ENCODE measurements at places on chromosomes 16 and 17.
A peak's percentile ranks its signal among the peaks of the same experiment; 100 is the strongest.

DNA sequence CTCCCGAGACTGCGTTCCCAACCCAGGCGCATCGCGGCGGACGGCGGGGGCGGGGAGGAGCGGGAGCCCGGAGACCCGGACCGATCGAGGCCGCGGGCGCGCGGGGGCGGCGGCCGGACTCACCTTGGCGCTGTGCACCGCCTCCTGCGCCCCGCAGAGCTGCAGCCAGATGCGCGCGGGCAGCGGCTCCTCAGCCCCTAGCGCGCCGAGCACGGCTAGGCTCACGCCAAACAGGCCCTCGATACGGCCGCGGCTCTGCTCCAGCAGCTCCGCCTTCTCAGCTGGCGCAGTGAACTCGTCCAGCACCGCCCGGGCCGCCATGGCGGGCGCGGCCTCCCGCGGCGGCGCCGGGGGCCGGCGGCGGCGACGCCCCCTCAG lies 339 bp downstream of the N4BP1 start:
- DNase-seq, result peak; percentile 49

DNA sequence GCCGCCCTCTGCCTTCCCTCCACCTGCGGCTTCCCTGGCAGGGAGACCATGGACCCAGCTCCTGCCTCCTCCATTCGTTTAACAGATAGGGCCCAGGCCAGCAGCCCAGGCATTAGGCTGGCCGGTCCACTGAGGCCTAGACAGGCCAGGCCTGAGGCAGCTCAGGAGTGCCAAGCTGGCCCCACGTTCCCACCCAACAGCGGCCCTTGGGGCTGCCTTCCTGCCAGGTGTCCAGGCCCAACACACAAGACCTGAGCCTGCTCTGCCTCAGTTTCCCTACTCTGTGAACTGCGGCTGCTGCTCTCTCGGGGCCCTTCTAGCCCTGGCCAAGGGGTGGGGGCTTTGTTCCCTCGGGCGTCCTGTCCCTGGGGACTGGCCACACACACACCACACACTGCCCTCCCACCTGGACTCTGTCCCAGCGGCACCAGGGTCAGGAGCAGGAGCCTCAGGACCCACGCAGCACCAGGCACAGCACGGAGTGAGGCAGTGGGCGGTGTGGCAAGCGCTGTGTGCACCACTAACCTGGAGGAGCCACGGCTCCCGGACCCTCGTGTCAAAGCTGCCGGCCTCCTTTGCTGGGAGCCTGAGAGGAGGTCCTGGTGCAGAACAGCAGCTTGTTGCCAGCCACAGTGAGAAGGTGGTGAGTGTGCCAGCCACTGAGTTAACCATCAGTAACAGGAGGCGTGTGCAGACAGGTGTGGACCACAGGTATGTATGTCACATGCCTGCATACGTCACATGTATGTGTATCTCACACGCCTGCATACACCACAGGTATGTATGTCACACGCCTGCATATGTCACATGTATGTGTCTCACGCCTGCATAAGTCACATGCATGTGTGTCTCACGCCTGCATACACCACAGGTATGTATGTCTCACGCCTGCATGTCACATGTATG lies 14.6 kb upstream of the CDH15 start:
- no peak for DNase-seq

- no peak for DNase-seq
Measured at GRCh38 chr16:12160815-12161550, 184.4 kb downstream of the SNX29 start.

DNA sequence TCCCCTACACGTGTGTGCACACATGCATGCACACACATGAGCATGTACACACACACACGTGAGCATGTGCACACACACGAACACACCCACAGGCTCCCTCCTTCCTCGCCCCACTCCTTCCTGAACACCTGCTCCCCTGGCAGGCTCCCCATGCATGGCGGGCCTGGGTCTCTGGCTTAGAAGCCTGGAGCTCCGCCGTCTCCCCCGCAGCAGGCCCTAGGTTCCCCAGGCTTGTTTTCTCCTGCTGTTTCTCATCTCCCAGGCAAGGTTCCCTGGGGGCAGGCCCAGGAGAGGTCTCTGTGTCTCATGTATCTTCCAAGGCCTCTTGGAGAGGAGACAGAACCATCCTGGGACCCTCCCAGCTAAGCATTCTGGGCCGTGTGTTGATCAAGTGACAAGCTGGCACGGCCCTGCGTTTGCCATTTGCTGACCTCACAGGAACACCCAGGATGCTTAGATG lies 202.3 kb upstream of the CIBAR2 start:
- no peak for DNase-seq

All from fibroblast of upper back skin (primary cell).